ENCODE measurements at places on chromosomes 1 and 21.

DNA sequence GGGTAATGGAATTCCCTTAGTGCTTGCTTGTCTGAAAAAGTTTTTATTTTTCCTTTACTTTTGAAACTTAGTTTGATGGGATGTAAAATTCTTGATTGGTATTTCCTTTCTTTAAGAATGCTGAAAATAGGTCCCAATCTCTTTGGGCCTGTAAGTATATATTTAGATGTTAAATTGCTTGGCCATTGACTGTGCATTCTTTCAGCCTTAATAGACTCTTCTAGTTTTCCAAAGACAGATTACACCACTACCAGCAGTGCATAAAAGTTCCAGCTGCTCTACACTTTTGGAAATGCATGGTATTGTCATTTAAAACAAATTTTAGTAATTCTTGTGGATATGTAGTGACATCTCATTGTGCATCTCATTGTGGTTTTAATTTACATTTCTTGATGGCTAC, 464.8 kb upstream of the USP24 start:
- DNase-seq: no peak

GRCh38 chr1:5273280-5274003, 619.0 kb downstream of the AJAP1 start:
- DNase-seq: no peak

DNA sequence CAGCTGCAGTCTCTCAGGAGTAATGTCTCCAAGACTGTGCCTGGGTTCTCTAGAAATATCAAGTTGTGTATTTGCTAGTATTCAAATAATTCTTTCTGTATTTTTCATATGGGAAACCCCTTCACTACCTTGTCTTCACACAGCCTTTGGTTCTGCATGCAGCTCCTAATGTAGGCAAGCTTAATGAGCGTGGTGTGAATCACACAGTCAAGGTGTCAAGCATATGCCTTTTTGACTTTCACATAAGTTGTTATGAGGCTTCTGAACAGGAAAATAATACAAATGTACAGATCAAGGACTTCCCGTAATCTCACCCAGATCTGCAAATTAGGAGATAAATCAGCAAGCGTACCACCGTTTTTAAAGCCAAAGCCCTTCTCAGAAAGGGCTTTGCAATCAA, at the start of gene FCRL3:
Gene FCRL3 (minus strand): TSS at position 38 of the 400 bp plus-strand sequence. CDS start 280 bp downstream, outside the sequence.
- no peak for DNase-seq

GRCh38 chr1:84853741-84854721, 39.0 kb downstream of the LPAR3 start:
- DNase-seq: no peak

GRCh38 chr1:82318265-82318664, 517.5 kb downstream of the ADGRL2 start:
- DNase-seq: no peak

- no peak for DNase-seq
Observed at GRCh38 chr1:212814537-212815334, 23.0 kb downstream of the TATDN3 start.

GRCh38 chr1:229218612-229219025, 52.3 kb upstream of the RAB4A start:
- DNase-seq: no peak

DNA sequence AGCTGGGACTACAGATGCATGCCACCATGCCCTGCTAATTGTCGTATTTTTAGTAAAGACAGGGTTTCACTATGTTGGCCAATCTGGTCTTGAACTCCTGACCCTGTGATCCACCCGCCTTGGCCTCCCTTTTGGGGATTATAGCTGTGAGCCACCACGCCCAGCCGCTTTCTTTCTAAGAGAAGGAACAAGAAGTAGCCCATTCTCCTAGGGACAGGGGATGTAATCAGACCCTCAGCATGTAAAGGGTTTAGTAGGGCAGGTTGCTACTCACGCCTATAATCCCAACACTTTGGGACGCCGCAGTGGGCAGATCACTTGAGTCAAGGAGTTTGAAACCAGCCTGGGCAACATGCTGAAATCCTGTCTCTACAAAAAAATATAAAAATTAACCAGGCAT, 189.7 kb downstream of the TOMM20 start:
- DNase-seq: no peak

DNA sequence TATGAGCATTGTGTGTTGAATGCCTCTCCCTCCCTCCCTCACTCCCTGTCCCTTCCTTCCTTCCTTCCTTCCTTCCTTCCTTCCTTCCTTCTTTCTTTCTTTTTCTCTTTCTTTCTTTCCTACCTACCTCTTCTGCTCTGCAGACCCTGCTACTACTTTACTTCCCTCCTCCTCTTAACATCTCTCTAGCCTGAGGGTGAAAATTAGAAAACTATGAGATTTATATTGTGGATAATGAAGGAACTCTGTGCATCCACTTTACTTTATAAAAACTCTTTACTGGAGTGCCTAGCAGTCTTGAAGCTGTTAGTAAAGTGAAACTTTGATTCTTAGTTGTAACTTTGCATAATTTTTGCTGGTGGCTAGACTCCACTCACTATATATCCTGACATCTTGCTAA, 572.2 kb downstream of the RWDD3 start:
- no peak for DNase-seq

- no peak for DNase-seq
Observed at GRCh38 chr1:201603613-201604232, 64.8 kb downstream of the NAV1 start.

DNA sequence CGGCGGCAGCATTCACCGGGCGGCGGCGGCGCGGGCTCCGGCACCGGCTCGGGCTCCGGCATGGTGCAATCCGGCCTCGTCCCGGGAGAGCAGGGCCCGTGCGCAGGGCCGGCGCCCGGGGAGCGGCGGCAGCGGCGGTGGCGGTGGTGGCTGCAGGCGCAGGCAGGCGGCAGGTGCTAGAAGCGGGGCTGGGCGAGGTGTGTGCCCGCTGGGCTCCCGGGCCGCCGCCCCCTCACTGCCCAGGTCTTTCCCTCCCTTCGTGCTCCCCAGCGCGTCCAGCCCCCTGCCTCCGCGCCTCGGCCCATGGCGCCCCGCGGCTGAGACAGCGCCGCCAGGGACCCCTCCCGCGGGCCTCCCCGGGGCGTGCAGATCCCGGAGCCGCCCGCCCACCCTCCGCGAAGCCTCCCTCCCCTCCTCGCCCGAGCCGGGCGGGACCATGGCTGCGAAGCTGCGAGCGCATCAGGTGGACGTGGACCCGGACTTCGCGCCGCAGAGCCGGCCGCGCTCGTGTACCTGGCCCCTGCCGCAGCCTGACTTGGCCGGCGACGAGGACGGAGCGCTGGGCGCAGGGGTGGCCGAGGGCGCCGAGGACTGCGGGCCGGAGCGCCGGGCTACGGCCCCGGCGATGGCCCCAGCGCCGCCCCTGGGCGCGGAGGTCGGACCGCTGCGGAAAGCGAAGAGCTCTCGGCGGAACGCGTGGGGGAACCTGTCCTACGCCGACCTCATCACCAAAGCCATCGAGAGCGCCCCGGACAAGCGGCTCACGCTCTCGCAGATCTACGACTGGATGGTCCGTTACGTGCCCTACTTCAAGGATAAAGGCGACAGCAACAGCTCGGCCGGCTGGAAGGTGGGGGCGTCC, 492 bp downstream of the FOXO6 start:
- no peak for DNase-seq

- no peak for DNase-seq
Observed at GRCh38 chr21:32004291-32004690, 131.5 kb downstream of the HUNK start.

- no peak for DNase-seq
Observed at GRCh38 chr1:201763455-201764140, 65.4 kb upstream of the IPO9 start.

GRCh38 chr1:113870778-113871177, 734 bp downstream of the PTPN22 start:
- no peak for DNase-seq

DNA sequence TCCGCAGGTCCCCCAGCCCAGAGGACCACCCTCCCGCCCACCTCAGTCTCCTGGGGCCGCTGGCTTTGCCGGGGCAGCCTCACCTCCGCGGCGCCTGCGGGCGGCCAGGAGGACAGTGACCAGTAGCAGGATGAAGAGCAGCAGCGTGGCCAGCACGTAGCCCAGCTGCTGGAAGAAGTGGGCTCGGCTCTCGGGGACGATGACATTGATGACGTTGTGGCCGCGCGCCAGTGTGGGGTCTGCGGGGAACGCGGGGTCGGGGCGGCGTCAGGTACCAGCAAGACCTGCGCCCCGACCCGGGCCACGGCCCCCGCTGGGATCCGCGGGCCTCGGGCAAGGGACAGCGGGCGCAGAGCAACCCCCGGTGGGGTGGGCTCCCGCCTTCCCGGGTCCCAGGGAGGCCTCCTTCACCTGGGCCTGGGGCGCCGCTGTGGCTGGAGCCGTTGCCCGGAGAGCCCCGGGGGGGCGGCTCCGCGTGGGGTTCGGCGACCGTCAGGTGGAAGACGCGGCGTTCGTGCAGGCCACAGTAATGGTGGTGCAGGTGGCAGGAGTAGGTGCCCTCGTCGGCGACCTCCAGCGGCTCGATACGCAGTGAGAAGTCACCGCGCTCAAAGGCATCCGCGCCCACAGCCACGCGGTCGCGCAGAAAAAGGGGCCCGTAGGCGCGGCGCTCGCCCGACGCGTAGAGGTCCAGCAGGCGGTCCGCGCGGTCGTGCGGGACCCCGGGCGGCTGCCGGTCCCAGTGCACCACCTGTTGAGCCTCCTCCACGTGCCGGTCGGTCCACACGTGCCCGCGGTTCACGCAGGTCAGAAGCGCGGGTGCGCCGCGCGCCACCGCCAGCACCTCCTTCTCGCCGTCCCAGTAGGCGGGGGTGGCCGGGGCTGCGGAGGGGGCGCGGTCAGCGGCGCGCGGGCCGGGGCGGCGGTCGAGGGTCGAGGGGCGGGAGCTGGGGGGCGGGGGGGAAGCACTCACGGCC, 3.8 kb downstream of the MXRA8 start:
- no peak for DNase-seq

All from thoracic aorta (tissue), 2 donors.